ENCODE measurements at places on chromosomes 11 and 22.

DNA sequence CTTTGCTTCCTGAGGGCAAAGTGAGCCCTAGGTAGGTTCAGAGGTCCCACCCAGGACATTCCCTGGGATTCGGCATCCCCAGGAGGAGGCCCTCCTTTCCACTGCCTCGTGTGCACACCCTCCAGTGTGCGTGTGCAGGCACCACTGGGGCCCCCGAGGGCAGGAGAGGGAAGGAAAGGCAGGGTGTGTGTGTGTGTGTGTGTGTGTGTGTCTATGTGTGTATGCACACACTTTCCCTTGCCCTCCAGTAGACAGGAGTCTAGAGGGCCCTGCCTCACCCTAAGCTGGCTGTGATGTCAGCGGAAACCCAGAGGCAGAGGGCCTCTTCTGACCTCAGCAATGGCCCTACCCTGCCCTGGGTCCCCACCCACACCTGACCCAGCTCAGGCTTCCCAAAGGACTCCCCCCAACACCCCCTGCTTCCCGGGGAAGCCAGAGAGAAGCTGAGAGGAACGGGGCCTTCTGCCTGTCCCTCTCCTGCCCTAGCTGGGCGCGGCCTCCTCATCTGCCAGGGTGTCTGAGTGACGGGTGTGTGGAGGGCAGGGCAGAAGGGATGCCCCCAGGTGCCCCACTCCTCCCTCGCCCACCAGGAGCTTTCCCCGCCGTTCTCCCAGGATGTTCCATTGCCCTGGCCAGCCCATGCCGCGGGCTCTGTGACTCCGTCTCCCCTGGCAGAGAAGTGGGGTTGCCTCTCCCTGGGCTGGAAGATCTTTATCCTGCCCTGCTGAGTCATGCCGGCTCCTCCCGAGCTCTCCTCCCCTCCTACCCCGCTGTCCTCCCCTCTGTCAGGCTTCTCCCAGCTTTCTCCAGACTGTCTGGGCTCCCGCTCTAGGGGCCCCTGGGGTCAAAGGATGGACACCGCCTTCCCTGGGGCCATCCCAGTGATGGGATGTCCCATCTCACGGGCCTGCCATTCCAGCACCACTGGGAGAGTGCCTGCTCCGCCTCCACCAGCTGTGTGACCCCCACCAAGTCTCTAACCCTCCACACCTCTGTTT is 6.0 kb upstream of the CLCF1 start:
- DNase-seq: no peak

GRCh38 chr11:3043315-3043871 is 13.8 kb downstream of the CARS1 start:
- DNase-seq: no peak

- no peak for DNase-seq
Measured at GRCh38 chr11:11659567-11660362, 38.0 kb upstream of the GALNT18 start.

- DNase-seq: no peak
Measured at GRCh38 chr11:13698132-13698531, 29.7 kb downstream of the FAR1 start.

DNA sequence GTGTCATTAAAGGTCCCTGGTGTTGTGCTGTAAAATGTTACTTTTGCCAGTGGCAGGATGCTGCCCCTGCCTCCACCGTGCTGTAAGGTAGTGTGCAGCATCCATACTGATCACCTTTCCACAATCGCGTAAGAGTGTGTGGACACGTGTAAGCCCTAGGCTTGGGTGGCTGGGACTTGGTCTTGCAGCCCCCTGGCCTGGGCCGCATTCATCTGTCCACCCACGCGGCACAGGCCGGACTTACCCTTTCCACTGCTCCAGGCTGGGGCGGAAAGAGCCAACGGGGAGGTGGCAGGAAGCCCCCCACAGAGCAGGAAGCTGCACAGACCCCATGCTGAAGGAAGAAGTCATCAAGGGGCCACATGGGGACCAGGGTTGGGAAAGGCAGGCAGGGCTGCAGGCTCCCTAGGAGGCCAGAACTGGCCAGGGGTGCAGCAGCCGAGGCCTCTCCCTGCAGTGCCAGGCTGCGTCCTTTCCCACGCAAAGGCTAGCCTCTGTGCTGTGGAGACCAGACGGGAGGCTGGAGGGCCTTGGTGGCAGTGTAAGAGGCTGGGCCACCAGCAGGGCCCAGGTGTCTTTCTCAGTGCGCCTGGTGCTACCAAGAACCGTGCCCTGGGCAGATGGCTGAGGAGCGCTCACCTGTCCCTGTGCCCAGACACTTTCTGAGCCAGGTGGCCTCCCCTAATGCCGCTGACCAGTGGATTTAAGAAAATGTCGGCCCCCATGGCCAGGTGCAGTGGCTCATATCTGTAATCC is 11.7 kb upstream of the TMEM191C start:
- no peak for DNase-seq

GRCh38 chr11:33045551-33046255 is 6.3 kb downstream of the TCP11L1 start:
- no peak for DNase-seq

GRCh38 chr11:92101920-92102319 is 122.7 kb upstream of the FAT3 start:
- no peak for DNase-seq

- no peak for DNase-seq
Measured at GRCh38 chr11:23364076-23364475, 503.8 kb upstream of the CCDC179 start.

DNA sequence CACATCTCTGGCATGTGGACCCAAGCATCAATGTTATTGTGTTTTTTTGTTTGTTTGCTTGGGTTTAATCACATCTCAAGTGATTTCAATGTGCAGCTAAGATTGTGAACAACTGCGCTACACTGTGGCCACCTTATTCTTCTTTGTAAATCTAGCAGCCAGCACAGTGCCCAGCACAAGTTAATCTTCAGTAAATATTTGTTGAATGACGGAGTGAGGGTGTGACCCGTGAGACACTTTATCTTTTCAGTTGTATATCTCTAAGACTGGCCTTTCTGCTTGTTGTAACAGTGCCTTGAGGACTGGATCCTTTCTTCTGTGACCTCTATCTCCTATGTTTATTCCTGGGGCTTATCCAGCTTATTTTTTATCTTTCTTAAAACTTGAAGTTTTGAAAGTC is 21.4 kb upstream of the AMOTL1 start:
- no peak for DNase-seq

DNA sequence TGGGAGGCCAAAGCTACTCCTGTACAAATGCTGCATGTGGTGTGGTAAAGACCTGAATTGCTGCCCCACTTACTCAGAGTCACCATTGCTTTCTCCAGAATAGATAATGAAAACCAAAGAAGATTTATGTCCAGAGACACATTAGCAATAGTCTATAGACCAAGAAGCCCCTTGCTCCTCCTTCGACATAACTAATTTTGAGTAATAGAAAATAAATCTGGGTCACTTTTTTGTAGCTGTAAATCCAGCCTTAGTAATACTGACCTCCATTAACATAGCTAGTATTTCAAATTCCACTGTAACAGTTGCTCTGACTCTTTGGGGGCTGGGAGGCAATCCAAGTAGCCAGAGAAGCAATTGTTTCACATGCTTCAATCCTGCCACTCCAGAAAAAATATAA is 145.9 kb downstream of the MAML2 start:
- DNase-seq: no peak

DNA sequence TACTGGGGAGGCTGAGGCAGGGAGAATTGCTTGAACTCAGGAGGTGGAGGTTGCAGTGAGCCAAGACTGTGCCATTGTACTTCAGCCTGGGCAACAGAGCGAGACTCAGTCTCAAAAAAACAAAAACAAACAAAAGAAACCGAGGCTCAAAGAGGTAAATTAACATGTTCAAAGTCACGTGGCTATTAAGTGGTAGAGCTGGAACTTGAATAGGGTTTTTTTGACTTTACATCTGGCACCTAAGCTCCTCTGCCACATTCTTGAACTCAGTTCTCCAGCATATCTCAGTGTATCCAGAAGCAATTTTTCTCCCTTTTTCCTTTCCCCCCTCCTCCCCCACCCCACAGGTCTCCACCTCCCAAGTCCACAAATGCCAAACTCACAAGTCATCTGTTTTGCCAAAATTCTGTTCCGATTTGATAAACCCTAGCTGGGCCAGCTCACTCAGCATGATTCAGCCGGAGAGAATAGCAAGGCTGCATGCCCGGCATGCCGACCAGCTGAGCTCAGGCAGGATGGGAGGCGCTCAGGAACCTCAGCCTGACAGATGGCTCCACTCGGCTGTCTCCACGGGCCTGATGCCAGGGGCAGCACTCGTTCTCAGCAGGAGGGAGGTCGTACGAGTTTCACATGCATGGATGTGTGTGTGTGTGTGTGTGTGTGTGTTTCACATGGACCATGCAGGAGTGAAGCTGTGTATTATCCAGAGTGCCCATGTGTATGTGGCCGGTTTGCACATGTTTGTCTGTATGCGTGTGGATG is 63.2 kb upstream of the RRAS2 start:
- no peak for DNase-seq

All from activated T-helper 9 cell treated with anti-CD3 and anti-CD28 coated beads, Interleukin-2, amount 50 U/mL, for 16 hours (primary cell).